ENCODE measurements at places on chromosomes 6 and 20. TPM values are rescaled to one million over a fixed set of nuclear protein-coding genes. Genes with fewer than 3 reads are reported as not detected.

HLA-G gene
- 5.4 TPM for total RNA-seq

NKAIN4 gene
- not detected for total RNA-seq

LPA gene
- total RNA-seq = not detected

SIGLEC1 gene
- total RNA-seq = not detected

RAMACL gene
- 2.3 TPM for total RNA-seq

PACSIN1 gene
- total RNA-seq = 0.20 TPM

SRXN1 gene
- total RNA-seq = 6.1 TPM

DYNLT1 gene
- 43.9 TPM for total RNA-seq

BPIFA1 gene
- not detected for total RNA-seq

PNPLA1 gene
- total RNA-seq = not detected

MAP3K5 gene
- 24.4 TPM for total RNA-seq

ANKEF1 gene
- 2.0 TPM for total RNA-seq

RAD21L1 gene
- total RNA-seq = not detected

PDYN gene
- not detected for total RNA-seq
